ENCODE measurements at places on chromosomes 6 and 20.
A peak's percentile ranks its signal among the peaks of the same experiment; 100 is the strongest.

GRCh38 chr20:57449398-57450354 is 58.5 kb downstream of the RBM38 start:
- no peak for DNase-seq
- H3K4me3 ChIP-seq, result no peak overlapping the region
- peak overlapping the region; percentile 62 for H3K27ac ChIP-seq
- H3K4me1 ChIP-seq, result peaks cover 55% of the 10 kb centered on the region

DNA sequence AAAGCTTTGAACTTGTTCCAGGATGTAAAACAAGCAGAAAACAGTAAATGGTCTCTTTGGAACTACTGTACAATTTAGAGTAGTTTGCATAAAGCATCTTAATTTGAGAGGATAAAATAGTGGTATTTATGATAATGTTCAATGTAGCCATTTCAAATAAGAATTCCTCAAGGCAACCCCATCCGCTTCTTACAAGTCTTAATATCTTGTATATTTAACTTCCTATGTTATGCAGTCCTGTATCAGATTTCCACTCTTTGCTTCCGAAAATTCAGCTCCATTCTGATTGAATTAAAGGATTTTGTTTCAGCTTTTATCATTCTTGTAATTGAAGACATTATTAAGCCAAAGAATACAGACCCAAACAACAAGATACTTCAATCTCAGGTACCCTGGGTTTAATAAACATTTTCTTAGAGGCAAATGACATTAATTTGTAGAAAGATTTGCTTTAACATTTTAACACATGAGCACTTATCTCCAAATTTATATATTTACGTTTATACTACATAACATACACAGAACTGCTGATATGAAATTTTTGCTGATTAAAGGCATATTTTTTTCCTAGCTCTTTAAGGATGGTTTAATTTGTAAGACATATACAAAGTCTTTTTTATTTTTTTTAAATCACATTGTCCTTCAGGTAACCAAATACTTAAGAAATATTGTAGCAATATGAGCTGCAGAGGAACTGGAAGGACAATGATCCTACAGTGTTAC is 131.1 kb upstream of the BEND3 start:
- H3K27ac ChIP-seq, result no peak overlapping the region
- no peaks in the 10 kb centered on the region for H3K36me3 ChIP-seq
- DNase-seq, result no peak

DNA sequence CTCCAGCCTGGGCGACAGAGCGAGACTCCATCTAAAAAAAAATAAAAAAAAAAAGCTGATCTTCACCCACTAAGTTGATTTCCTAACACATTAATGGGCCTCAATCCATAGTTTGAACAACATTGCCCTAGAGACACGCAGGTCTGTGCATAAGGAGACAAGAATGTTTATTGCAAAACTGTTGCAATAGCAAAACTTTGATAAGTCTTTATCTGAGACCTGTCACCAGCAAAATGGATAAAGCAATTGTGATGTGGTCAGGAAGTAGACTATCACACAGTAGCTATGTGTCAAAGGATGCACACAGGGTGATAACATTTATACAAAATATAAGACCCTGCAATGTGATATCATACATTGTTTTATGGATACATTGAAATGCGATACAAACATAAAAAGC is 4.2 kb upstream of the ITPR3 start:
- peaks cover 24% of the 10 kb centered on the region for H3K4me1 ChIP-seq
- no peak overlapping the region for H3K27ac ChIP-seq
- peaks cover 12% of the 10 kb centered on the region for H3K27me3 ChIP-seq
- H3K36me3 ChIP-seq, result no peaks in the 10 kb centered on the region
- no peak for DNase-seq
- no peak overlapping the region for H3K4me3 ChIP-seq

DNA sequence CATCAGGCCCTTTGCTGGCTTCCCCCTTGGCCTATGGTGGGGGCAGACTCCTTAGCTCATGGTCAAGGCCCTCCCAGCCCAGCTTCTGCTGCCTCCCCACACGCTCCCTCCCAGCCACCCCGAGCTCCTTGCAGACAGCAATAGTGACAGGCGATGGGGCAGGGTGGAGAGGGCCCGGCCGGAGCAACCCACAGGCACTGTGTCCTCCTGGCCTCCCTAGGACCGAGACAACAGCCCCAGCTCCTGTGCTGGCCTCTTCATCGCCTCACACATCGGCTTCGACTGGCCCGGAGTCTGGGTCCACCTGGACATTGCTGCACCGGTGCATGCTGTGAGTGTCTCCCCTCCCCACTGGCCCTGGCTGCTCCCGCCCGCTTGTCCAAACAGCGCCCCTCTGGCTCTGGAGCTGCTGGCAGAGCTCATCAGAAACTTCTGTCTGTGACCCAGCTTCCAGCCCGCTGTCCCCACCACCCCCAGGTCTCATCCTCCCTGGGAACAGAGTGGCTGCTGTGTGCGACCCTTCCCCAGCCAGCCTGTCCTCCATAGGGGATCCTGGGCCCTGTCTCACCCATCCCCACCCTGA is 21.8 kb downstream of the NPEPL1 start:
- no peak for DNase-seq
- H3K27me3 ChIP-seq, result peaks cover 3% of the 10 kb centered on the region
- H3K4me1 ChIP-seq, result no peaks in the 10 kb centered on the region
- no peak overlapping the region for H3K4me3 ChIP-seq
- H3K27ac ChIP-seq, result no peak overlapping the region
- no peaks in the 10 kb centered on the region for H3K36me3 ChIP-seq

DNA sequence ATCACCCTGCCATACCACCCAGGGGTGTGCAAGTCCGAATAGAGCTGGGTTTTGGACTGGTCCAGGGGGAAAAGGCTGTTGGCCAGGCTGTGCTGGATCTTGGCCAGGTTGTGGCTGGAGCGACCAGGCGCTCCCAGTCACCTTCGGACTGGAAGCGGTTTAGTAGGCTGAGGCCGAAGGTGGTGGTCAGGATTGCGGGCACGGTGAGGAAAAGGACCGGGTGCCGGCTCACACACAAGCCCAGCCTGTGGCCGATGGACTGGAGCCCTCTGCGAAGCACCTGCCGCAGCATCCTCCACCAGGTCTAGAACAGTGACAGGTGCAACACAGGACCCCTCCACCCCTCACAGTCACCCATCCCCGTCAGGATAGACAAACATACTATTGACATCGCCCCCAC is 590.6 kb upstream of the PTCHD4 start:
- H3K4me3 ChIP-seq, result no peak overlapping the region
- H3K27ac ChIP-seq, result no peak overlapping the region
- DNase-seq, result no peak
- no peaks in the 10 kb centered on the region for H3K36me3 ChIP-seq
- no peaks in the 10 kb centered on the region for H3K27me3 ChIP-seq

DNA sequence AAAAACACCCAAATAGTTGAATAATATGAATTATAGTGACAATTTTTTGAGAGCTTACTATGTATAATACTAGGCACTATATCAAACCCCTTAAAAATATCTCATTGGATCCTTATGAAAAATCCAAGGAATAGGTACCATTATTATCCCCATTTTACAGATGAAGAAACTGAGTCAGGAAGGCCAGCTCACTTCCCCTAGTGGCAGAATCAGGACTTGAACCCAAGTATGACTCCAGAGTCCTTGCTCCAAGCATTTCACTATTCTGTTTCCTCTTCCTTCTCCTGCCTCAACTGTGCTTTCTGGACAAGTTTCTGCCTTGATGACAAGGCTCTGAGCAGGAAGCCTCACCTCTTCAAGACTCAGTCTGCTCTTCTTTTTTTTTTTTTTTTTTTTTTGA is 10.8 kb upstream of the PARD6B start:
- no peak overlapping the region for H3K27ac ChIP-seq
- H3K27me3 ChIP-seq, result no peaks in the 10 kb centered on the region
- H3K36me3 ChIP-seq, result no peaks in the 10 kb centered on the region
- H3K4me3 ChIP-seq, result no peak overlapping the region
- no peak for DNase-seq

Data from K562 (cell line).